ENCODE measurements at places on chromosomes 16 and 17.

DNA sequence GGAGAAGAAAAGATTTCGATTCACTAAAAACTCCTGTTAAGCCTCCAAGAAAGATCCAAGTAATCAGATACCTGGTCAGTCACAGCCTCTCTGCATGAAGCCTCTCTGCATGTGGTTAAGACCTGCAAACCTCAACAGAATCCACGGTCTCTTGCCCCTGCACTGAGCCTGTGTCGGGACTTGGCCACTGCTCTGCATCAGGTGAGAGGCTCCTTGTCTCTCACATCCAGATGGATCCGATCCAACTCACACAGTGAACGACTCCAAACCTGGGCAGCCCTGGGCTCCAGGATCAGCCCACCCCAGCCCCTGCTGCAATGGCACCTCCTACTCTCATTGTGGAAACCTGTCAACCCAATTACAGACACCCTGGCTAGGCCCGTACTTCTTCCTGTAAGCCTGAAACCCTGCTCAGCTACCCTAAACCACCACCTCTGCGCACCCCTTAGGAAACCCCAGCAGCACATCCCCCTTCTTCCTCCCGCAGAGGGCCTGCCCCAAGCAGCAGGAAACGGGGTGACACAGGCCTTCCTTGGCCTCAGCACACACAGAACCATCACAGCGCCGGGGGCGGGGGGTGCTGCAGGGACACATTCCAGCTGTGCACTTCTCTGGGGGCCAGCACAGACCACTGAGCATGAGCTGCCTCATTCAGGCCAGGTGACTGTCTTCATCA lies 129.5 kb downstream of the ANKRD11 start:
- peak; percentile 65 for DNase-seq

- DNase-seq = no peak
Observed at GRCh38 chr16:3029491-3030221, 5.8 kb downstream of the THOC6 start.

DNA sequence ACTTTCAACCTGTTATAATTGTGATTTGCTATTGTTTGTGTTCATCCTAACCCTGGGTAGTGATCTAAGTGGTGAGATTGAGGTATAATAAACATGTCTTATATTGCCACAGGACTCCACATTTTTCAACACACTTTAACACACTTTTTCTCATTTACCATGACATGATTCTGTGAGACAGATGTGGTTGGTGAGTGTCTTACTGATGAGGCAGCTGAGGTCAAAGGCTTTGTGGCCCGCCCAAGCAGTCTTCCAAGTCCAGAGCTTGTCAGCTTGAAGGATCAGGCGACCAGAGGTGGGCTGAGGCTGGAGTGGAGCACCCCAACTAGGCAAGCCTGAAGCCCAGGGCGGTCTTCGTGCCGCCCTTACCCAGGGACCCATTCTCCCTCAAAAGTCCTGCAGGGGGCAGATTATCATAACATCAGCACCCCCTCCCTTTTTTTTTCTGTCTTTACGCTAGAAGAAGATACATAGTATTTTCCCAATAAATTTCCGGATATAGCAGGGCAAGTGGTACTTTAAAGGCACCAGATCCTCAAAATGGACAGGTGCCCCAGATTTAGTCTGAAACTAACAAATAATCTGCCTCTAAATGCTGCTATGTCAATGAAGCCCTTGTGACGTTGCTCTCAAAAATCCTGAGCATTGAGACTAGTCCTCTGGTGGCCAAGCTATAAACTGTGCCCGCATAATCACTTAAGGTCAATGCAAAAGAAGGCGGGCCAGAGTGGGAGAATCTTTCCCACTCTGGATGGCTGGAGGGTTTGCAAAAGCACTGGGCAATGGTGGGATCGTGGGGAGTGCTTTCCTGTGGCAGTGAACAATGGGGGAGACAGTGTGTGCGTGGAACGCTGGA lies 21.1 kb downstream of the KCTD19 start:
- DNase-seq = no peak

DNA sequence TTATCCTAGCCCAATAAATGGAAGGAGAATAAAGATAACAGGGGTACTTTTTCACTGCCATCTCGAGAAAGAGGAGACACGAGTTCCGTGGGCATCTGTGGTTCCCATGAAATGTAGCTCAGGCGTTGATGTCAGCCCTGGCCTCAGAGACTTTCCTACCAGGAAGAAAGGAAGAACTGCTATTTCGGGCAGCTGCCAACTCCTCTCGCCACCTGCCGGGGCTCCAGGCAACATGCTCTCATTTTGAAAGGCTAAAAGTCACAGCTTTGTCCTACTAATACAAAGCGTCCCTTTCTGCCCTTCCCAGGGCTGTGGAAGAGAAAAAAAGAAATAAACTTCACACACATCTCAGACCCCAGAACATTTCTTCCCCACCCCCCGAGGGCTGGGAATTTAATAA lies 65.8 kb downstream of the DHRS7C start:
- DNase-seq = no peak

- DNase-seq = no peak
Observed at GRCh38 chr16:74771656-74772315, 2.8 kb downstream of the FA2H start.

DNA sequence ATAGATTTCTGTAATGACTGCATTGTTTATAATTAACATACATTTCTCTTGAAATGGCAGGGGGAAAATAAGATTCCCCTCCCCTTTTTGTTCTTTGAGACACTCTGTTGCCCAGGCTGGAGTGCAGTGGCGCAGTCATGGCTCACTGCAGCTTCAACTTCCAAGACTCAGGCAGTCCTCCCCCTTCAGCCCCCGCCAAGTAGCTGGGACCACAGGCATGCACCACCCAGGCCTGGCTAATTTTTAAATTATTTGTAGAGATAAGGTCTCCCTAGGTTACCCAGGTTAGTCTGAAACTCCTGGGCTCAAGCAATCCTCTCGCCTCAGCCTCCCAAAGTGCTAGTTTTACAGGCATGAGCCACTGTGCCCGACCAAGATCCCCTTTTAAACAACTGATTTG lies 67.7 kb downstream of the KATNIP start:
- no peak for DNase-seq

GRCh38 chr16:56094231-56094630 lies 97.1 kb upstream of the GNAO1 start:
- DNase-seq = no peak

DNA sequence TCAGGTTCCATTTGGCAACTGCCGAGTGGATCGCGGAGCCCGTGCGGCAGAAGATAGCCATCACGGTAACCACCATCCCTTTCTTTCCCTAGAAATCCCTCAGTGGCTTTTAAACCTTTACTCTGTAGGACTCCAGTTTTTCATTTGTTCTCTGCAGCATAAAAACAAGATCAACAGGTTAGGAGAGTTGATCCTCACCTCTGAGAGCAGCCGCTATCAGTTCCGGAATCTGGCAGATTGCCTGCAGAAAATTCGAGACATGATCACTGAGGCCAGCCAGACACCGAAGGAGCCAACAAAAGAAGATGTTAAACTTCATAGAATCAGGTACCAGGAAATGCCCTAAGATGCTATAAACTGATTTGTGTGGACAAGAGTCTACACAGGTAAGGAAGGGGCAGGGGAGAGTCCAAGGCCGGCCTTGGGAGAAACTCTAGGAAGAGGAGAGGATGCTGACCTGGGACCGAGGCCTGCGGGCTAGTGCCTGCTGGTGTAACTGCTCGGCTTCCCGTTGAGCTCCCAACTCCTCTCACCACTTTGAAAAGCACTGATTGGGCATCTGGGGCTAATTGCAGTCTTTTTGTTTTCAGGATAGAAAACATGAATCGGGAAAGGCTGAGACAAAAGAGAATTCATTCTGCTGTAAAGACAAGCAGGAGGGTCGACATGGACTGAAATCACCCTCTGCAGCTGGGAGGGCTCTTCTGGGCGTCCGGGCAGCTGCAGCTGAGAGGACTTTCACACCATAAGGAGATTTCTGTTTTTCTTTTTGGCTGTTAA lies 8.1 kb downstream of the MRPL58 start:
- DNase-seq = no peak

- no peak for DNase-seq
Observed at GRCh38 chr17:4777969-4778760, 6.5 kb downstream of the TM4SF5 start.

DNA sequence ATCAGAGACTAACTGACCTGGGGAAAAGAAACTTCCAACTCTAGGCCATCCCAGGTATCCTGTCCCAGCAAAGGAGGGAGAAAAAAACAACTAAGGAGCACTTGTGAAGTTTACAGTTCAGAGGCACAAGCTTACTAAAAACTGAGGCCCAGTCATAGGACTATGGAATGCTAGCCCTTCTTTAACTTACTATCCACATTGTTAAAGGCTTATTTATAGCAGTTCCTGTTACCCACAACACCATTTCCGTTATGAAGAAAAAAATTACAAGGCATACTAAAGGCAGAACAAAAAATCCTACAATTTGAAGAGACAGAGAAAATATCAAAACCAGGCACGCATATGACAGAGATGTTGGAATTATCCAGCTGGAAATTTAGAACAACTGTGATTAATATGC lies 159.1 kb downstream of the CDH11 start:
- no peak for DNase-seq

DNA sequence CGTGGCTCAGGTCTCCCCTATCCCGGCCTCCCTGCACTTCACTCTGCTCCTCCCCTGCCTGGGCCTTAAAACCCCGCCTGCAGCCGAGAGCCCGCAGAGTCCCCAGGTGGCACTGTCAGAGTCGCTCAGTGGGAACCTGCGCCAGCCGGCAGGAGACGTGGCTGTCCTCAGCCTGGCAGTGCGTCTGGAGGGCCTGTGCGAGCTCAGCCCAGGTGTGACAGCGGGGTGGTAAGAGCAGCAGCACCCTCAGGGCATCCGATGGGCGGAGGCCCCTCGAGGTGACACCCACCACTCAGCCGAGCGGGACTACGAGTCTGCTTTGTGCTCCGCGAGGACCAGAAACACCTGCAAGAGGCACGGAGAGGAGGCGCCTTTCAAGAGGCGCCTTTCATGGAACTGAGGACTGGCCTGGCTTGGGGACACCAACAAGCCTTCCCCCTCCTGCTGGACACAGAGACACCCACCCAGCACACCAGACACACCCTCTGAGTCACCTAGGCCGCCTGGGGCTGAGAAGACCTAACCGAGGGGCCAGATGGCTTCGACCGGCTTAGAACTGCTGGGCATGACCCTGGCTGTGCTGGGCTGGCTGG lies at the start of gene CLDN9:
Gene CLDN9 (plus strand): TSS at position 96 of the 593 bp plus-strand sequence. CDS start 440 bp downstream, at position 536.
- no peak for DNase-seq

GRCh38 chr16:9176547-9177418 lies 85.3 kb downstream of the HAPSTR1 start:
- no peak for DNase-seq

DNA sequence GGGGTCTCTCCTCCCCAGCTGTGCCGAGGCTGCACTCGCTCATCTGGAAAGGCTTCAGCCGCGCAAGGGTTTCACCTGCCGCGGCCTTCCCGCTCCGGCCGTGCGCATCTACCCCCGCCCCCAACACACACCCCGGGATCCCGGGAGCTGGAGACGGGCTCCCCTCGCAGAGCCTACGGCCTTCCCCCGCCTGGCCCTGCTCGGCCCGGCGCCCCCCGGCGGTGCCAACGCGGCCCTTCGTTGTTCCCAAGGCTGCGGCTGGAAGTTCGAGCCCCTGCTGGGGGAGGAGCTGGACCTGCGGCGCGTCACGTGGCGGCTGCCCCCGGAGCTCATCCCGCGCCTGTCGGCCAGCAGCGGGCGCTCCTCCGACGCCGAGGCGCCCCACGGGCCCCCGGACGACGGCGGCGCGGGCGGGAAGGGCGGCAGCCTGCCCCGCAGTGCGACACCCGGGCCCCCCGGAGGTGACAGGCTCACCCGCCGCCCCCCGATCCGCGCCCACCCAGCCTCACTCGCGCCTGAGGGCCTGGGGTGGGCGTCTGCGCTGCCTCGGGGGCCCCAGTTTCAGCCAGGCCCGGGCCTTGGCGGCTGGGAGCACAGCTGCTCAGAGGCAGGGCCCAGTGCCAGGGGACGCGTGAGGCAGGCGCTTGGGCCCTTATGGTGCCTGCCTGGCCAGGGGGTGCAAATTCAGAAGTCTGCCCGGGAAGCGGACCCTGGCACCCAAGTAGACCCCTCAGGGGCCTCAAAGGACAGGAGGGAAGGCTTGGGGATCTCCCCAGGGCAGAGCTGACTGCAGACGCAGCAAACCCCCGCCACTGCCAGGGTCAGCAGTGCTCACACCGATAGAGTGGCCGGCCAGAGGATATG lies 11.2 kb downstream of the GALK1 start:
- peak; percentile 61 for DNase-seq

GRCh38 chr17:1043601-1044251 lies 46.8 kb downstream of the TIMM22 start:
- no peak for DNase-seq

- peak; percentile 36 for DNase-seq
Observed at GRCh38 chr17:29588562-29589411, 661 bp downstream of the GIT1 start.

DNA sequence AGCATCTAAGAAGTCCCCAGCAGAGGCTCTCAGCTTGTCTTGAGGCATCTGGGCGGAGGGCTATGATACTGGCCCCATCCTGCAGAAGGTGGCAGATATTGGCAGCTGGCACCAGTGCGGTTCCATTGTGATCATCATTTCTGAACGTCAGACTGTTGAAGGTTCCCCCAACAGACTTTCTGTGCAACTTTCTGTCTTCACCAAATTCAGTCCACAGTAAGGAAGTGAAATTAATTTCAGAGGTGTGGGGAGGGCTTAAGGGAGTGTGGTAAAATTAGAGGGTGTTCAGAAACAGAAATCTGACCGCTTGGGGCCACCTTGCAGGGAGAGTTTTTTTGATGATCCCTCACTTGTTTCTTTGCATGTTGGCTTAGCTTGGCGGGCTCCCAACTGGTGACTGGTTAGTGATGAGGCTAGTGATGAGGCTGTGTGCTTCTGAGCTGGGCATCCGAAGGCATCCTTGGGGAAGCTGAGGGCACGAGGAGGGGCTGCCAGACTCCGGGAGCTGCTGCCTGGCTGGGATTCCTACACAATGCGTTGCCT lies at the start of gene CIITA:
Gene CIITA (plus strand): TSS at position 404 of the 543 bp plus-strand sequence. CDS start 129 bp downstream, at position 533.
- DNase-seq = no peak

DNA sequence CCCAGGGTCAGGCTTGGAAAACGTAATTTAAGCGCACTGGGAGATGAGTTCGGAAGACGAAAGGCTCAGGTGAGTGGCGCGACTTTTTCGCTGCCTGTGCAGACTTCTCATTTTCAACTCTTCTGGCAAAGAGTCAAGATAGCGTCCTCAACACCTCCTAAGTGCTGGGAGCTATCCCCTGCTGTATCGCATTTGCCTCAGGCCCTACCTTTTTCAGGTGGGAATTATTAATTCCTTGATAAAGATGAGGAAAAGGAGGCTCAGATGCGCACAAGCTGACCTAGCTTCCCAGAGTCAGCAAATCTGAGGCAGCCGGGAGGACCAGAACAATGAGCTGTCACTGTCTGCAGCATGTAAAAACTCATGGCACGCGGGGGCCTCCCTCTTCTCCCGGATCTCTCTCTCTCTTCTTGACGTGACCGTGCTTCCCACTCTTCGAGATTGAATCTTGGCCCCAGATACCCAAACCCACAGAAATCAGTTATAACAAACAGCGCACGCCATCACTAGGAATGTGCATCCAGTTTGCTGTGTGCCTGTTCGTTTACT lies 512 bp upstream of the ADAMTS18 start:
- no peak for DNase-seq
